ENCODE measurements at places on chromosomes 5 and 9. TPM values are rescaled to one million over a fixed set of nuclear protein-coding genes. Genes with fewer than 3 reads are reported as not detected.

The OLFML2A gene
- 7.1 TPM for total RNA-seq

The ADAMTS2 gene
- 24.5 TPM for total RNA-seq

- DNase-seq: no peak
- no peak overlapping the region for H3K4me3 ChIP-seq
- no peaks in the 10 kb centered on the region for H3K4me1 ChIP-seq
- H3K36me3 ChIP-seq: no peaks in the 10 kb centered on the region
- no peaks in the 10 kb centered on the region for H3K27me3 ChIP-seq
Measured at GRCh38 chr5:74289238-74289637, 351.3 kb downstream of the ENC1 start.

GRCh38 chr5:180136630-180137381, 65.2 kb upstream of the RNF130 start:
- no peaks in the 10 kb centered on the region for H3K27me3 ChIP-seq
- H3K4me1 ChIP-seq: no peaks in the 10 kb centered on the region
- H3K27ac ChIP-seq: no peak overlapping the region
- H3K4me3 ChIP-seq: no peak overlapping the region
- no peak for DNase-seq

DNA sequence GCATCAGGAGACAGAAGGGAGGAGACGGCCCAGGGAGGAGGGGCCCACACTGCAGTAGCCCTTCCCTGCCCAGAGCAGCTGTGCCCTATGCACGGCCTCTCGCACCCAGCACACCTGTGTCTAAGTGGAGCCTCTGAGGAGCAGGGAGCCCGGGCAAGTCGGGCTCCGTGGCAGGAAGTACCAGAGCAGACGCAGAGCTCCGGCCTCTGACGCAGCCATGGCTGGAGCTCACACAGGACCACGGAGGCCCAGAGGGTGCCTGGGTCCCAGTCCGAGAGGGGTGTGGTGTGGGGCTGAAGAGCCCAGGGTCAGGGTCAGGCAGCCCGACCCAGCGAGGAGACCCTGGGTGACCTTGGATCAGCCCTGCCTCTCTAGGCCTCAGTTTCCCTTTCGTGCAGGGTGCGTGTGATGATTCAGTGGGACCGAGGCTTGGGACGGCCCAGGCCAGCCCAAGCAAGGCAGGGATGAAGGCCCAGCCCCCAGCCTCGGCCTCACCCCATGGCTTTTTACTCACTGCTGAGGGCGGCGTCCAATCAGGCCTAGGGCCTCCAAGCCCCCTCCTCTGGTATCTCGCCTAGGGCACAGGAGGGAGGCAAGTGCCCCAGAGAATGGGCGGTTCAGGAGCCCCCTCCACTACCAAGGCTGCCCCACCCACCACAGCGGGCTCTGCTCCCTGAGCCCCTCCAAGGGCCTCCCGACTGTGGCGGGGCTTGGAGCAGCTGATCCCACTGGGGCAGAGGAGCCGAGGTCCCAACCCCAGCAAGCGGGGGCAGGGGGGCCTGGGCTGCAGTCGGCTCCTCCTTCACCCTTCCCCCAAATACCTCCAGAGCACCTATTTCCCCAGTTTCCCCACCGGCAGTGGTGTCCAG, 4.3 kb upstream of the AGPAT2 start:
- no peaks in the 10 kb centered on the region for H3K36me3 ChIP-seq
- no peak overlapping the region for H3K27ac ChIP-seq
- H3K4me1 ChIP-seq: no peaks in the 10 kb centered on the region
- H3K4me3 ChIP-seq: no peak overlapping the region

The SPATA9 gene
- total RNA-seq: 0.45 TPM

GRCh38 chr9:129888293-129889121, 53.2 kb downstream of the USP20 start:
- H3K27me3 ChIP-seq: no peaks in the 10 kb centered on the region
- peak; percentile 77 for DNase-seq
- no peaks in the 10 kb centered on the region for H3K4me1 ChIP-seq
- no peak overlapping the region for H3K4me3 ChIP-seq
- H3K36me3 ChIP-seq: peaks cover 6% of the 10 kb centered on the region
- H3K27ac ChIP-seq: no peak overlapping the region

DNA sequence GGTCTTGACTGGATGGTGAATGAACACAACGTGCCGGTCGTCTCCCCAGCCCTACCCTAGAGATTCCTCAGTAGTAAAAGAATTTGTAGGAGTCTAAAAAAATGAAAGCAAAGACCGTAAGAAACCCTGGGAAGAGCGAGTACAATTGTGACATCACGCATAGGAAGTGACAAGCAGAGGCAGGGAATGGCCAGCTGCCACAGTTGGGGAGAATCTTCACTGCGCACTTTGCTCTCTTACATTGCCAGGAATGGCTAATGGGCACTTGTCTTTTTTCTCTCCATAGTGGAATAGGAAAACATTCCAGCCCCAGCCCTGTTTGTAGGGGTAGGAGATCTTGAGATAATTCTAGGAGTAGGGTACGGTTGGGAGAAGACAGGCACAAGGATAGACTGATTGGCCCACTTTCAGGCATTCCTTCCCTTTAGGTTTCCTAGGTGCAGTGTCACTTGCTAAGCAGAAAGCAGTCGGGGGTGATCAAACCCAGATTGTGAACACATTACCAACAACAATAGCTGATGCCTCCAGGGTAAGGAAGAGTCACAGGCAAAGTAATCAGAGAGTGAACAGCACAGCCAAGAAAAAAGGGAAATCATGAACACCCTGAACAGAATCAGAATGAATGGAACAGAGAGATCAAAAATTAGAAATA, 302.7 kb downstream of the MAN2A1 start:
- no peak overlapping the region for H3K4me3 ChIP-seq
- H3K27me3 ChIP-seq: no peaks in the 10 kb centered on the region
- peaks cover 17% of the 10 kb centered on the region for H3K4me1 ChIP-seq

- H3K36me3 ChIP-seq: no peaks in the 10 kb centered on the region
- H3K4me3 ChIP-seq: no peak overlapping the region
- DNase-seq: no peak
- no peaks in the 10 kb centered on the region for H3K4me1 ChIP-seq
- no peak overlapping the region for H3K27ac ChIP-seq
Measured at GRCh38 chr5:16932401-16932800, 3.7 kb downstream of the MYO10 start.

- no peak overlapping the region for H3K27ac ChIP-seq
- no peaks in the 10 kb centered on the region for H3K36me3 ChIP-seq
- H3K4me3 ChIP-seq: no peak overlapping the region
- no peak for DNase-seq
Measured at GRCh38 chr9:83598487-83598886, 24.5 kb upstream of the IDNK start.

DNA sequence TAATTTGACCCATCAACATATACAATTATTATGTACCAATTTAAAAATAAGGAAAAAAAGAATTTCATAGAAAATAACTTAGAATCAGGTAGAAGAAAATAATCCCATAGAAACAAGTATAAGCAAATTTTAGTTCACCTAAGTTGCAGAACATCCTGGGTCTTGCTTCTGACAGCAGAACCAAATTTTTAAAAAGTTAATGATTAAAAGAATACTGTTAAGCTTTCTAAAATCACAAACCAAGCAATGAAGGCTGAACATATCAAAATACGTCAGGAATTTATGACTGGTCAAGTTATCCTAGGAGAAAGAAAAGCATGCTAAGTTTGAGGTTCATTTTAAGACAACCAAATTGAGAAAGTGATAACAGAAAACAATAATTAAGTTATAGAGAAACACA, 650.9 kb downstream of the PTPRD start:
- no peaks in the 10 kb centered on the region for H3K27me3 ChIP-seq
- no peaks in the 10 kb centered on the region for H3K4me1 ChIP-seq
- H3K4me3 ChIP-seq: no peak overlapping the region
- no peak overlapping the region for H3K27ac ChIP-seq
- no peak for DNase-seq

The MSX2 gene
- total RNA-seq: 1.3 TPM

The FXN gene
- 7.1 TPM for total RNA-seq

GRCh38 chr9:132630116-132630515, 39.7 kb downstream of the DDX31 start:
- no peaks in the 10 kb centered on the region for H3K27me3 ChIP-seq
- H3K36me3 ChIP-seq: peaks cover 12% of the 10 kb centered on the region
- H3K27ac ChIP-seq: no peak overlapping the region
- no peak for DNase-seq

- no peak for DNase-seq
- H3K4me3 ChIP-seq: no peak overlapping the region
- H3K4me1 ChIP-seq: no peaks in the 10 kb centered on the region
Measured at GRCh38 chr5:76532973-76533372, 90.2 kb downstream of the F2RL2 start.

GRCh38 chr5:2278825-2279456, 396.2 kb upstream of the IRX4 start:
- H3K27ac ChIP-seq: no peak overlapping the region
- no peaks in the 10 kb centered on the region for H3K36me3 ChIP-seq
- H3K4me3 ChIP-seq: no peak overlapping the region

The UNC5A gene
- total RNA-seq: not detected

The DBH gene
- not detected for total RNA-seq

- H3K27me3 ChIP-seq: no peaks in the 10 kb centered on the region
- no peaks in the 10 kb centered on the region for H3K36me3 ChIP-seq
- H3K4me1 ChIP-seq: no peaks in the 10 kb centered on the region
- no peak overlapping the region for H3K27ac ChIP-seq
- no peak overlapping the region for H3K4me3 ChIP-seq
- DNase-seq: no peak
Measured at GRCh38 chr5:93512799-93513198, 68.2 kb downstream of the NR2F1-AS1 start.

GRCh38 chr9:79120533-79120932, 451.2 kb upstream of the TLE4 start:
- no peak for DNase-seq
- H3K36me3 ChIP-seq: no peaks in the 10 kb centered on the region
- no peaks in the 10 kb centered on the region for H3K27me3 ChIP-seq

The ACSL6 gene
- 0.42 TPM for total RNA-seq

- no peaks in the 10 kb centered on the region for H3K4me1 ChIP-seq
- no peak for DNase-seq
- no peaks in the 10 kb centered on the region for H3K27me3 ChIP-seq
- no peaks in the 10 kb centered on the region for H3K36me3 ChIP-seq
- no peak overlapping the region for H3K27ac ChIP-seq
- H3K4me3 ChIP-seq: no peak overlapping the region
Measured at GRCh38 chr5:52013523-52013922, 630.3 kb downstream of the ISL1 start.

GRCh38 chr5:39955156-39955555, 530.4 kb upstream of the DAB2 start:
- DNase-seq: no peak
- H3K27ac ChIP-seq: no peak overlapping the region
- no peak overlapping the region for H3K4me3 ChIP-seq
- no peaks in the 10 kb centered on the region for H3K36me3 ChIP-seq
- H3K27me3 ChIP-seq: no peaks in the 10 kb centered on the region
- no peaks in the 10 kb centered on the region for H3K4me1 ChIP-seq

GRCh38 chr5:98975682-98976407, 47.0 kb upstream of the CHD1 start:
- H3K4me3 ChIP-seq: no peak overlapping the region
- no peaks in the 10 kb centered on the region for H3K27me3 ChIP-seq
- H3K36me3 ChIP-seq: no peaks in the 10 kb centered on the region
- H3K4me1 ChIP-seq: no peaks in the 10 kb centered on the region

The KIF12 gene
- total RNA-seq: not detected

The TMC1 gene
- total RNA-seq: 2.9 TPM

DNA sequence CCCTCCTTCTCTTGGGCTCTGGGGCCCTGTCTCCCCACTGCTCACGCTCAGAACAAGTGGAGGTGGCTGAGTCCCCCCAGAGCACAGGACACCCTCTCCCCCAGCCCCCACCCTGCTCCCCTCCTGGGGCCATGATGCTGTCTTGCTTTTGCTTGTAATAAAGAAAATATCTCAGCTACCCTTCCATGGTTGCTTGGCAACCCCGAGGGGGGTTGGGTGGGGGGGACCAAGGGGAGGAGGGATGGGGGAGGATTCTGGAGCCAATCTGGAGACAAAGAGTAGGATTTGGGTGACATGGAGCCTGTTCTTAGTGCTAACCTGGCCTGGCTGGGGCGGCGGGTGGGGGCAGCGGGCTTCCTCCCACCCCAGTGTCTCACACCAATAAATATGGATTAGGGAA, 16.1 kb upstream of the CERCAM start:
- H3K4me3 ChIP-seq: no peak overlapping the region
- H3K36me3 ChIP-seq: no peaks in the 10 kb centered on the region
- no peaks in the 10 kb centered on the region for H3K27me3 ChIP-seq
- no peaks in the 10 kb centered on the region for H3K4me1 ChIP-seq

The TMEFF1 gene
- 0.27 TPM for total RNA-seq

DNA sequence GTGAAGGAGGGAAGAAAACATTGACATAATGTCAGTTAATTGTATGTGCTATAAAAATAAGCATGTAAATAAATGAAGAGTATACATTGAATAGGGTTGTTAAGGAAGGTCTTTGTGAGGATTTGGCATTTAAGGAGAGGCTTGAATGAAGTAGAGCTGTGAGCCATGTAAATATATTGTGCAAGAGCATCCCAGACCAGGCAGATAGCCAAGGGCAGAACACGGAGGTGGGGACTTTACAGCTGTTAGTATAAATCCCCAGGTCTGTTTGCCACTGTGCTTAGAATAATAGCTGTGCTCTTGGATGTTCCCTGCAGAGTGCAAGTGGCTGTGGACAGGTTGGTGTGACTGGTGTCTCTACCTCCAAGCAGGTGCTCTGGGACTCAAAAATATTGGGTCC, 211.7 kb downstream of the LRRC70 start:
- DNase-seq: no peak
- no peak overlapping the region for H3K4me3 ChIP-seq
- no peaks in the 10 kb centered on the region for H3K36me3 ChIP-seq
- no peaks in the 10 kb centered on the region for H3K4me1 ChIP-seq
- H3K27ac ChIP-seq: no peak overlapping the region

DNA sequence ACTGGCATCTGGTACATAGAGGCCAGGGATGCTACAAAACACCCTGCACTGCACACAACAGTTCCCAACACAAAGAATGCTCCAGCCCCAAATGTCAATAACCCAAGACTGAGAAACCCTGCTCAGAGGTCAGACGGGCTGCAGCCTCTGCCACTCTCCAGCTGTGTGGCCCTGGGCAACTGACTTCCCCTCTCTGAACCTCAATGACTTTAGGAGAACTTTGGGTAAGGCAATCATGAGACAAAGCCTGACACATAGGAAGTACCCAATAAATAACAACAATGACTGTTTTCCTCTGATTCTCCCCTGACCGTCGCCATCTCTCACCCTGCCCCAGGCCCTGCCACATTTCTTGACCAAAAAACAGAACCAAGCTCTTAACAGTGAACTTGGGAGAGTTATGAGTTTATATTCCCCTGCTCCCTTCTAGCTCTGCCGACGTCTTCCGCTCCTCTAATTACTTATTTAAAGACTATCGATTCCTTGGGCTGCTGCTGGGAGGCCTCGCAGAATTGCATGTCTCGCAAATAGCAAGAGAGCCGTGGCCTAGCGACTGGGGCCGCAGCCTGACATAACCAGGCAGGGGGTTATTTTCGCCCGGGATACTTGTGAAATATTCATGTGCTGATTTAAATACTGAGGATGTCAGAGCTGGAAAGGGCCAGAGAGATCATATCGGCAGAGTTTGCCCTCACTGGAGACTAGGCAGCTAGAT, 24.5 kb upstream of the CRB2 start:
- no peaks in the 10 kb centered on the region for H3K4me1 ChIP-seq
- H3K36me3 ChIP-seq: no peaks in the 10 kb centered on the region
- no peak overlapping the region for H3K27ac ChIP-seq
- H3K27me3 ChIP-seq: no peaks in the 10 kb centered on the region
- no peak for DNase-seq
- H3K4me3 ChIP-seq: no peak overlapping the region

GRCh38 chr5:98927242-98927988, 1.4 kb downstream of the CHD1 start:
- no peak for DNase-seq
- no peaks in the 10 kb centered on the region for H3K4me1 ChIP-seq
- peak overlapping the region; percentile 77 for H3K4me3 ChIP-seq
- peak overlapping the region; percentile 94 for H3K27ac ChIP-seq
- H3K36me3 ChIP-seq: no peaks in the 10 kb centered on the region
- H3K27me3 ChIP-seq: no peaks in the 10 kb centered on the region

All from aorta (tissue), 5 donors.